ENCODE measurements at places on chromosomes 13 and 19.

DNA sequence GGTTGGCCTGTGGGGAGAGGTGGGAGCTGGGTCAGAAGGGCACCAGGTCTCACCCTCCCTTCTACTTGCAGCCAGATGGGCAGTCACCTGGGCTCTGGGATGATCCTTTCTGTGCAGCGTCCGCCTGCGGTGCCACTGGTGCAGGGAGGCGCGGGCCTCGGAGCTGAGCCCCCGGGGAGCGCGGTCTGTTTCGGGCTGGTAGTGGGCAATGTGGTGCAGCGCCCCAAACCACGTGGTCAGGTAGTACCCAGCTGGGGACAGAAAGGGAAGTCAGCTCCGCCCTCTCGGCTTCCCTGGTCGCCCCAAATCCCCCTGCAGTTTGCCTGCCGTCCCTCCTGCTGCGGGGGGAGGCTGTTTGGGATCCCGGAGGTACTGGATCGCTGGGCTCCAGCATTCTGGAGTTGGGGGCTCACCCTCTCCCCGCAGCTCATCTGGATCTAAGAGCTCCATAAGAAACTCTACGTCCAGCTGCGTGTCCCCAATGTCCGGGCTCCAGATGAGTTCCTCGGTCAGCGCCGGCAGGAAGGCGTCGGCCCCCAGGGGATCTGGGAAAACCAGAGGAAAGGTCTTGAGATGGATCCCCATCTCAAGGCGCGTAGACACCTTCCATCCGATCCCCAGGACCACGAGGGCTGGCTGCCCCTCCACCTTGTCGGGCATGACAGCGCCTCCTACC lies 8.8 kb downstream of the RINL start:
- no peak for DNase-seq

- DNase-seq, result no peak
Observed at GRCh38 chr19:16016226-16017137, 59.8 kb upstream of the TPM4 start.

GRCh38 chr13:26061947-26062346 lies 10.1 kb upstream of the SHISA2 start:
- no peak for DNase-seq

DNA sequence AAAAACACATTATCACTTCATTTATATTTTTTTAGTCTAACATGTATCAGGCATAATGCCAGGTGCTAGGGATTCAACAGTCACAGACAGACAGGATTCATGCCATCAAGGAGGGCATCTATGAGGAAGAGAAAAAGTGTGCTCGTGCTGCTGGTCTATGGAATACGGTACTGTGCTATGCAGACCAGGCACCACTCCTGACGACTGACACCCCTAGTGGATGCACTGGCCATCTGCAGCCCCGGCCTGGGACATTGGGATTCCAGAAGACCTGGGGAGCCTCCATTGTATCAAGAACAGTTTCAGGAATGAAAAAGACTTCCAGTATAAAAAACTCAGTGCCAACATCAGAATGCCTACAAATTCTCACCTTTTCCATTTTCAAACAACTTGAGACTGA lies 94.0 kb downstream of the KLF12 start:
- DNase-seq, result peak; percentile 19

DNA sequence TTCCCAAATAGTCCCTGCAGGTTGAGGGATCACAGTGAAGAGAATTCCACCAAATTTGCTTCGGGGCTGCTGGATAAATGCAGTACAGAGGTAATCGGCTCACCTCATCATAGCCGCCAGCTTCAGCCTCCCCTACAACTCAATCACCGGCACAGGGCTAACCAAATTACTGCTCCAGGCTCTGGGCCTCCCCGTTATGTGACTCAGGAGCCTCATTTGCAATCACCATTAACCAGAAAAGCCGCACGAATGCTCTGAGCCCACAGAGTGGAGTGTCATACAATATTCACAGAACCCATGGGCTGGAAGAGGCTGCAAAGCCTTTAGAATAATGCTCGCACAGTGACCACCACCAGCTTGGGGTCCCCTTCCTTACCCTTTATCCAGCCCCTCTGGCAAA lies 4.9 kb downstream of the SIAH3 start:
- DNase-seq, result no peak

DNA sequence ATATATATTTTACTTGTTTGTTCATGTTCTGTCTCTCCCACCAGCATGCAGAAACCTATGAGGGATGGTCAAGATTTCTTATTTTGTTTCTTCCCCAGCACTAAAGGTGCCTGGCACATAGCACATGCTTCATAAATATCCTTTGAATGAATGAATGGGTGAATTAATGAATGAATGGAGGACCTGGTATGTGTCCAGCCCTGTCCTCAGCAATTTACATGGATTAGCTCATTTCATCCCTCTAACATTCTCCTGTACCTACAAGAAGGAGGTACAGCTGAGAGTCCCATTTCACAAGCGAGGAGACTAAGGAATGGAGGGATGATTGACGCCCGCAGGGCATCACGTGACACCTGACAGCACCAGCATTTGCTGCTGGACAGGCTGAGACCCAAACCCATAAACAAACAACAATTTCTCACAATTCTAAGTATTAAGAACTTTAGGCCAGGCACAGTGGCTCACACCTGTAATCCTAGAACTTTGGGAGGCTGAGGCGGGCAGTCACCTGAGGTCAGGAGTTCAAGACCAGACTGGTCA lies 6.8 kb upstream of the BCAT2 start:
- no peak for DNase-seq

DNA sequence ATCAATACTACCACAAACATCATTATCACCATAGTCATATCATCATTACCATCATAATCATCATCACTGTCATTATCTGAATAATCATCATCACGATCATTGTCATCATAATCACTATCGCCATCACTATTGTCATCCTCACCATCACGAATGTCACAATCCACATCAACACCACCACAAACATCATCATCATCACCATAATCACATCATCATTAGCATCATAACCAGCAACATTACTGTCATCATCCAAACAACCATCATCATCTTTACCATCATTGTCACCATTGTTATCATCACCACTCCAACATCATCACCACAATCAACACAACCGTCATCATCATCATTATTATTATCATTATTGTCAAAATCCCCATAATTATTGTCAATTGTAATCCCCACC lies 61.2 kb downstream of the MBD3L1 start:
- no peak for DNase-seq

DNA sequence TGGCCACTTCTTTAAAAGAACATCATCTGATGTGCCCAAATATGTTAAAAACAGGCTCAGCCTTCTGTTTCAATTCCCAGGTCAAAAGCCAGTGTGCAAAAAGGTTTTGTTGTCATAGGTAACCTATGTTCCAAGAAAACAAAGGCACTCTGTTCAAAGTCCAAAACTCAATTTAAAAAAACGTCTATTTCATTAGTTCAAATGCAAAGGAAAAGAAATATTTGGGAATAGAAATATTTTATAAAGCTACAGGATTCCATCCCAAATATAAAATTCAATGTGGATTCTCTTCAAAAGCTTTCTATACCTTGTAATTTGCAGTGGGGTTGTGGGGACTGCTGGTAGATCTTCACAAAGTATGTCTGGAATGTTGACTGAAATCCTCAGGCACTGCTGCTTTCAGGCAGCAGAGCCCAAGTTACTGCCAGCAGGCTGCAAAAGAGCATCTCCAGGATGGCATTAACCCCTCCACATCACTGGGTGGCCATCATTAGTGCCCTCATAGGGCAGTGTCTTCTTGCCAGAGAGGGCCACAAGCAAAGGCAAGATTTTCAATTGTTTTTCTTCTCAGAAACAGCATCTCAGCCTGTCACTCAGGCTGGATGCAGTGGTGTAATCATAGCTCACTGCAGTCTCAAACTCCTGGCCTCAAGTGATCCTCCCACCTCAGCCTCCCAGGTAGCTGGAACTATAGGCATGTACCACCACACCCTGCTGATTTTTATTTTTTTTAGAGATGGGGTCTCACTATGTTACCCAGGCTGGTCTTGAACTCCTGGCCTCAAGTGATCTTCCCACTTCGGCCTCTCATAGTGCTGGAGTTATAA lies 22.8 kb upstream of the STK24 start:
- DNase-seq, result no peak

GRCh38 chr19:58181902-58182576 lies 822 bp upstream of the ZNF274 start:
- no peak for DNase-seq

DNA sequence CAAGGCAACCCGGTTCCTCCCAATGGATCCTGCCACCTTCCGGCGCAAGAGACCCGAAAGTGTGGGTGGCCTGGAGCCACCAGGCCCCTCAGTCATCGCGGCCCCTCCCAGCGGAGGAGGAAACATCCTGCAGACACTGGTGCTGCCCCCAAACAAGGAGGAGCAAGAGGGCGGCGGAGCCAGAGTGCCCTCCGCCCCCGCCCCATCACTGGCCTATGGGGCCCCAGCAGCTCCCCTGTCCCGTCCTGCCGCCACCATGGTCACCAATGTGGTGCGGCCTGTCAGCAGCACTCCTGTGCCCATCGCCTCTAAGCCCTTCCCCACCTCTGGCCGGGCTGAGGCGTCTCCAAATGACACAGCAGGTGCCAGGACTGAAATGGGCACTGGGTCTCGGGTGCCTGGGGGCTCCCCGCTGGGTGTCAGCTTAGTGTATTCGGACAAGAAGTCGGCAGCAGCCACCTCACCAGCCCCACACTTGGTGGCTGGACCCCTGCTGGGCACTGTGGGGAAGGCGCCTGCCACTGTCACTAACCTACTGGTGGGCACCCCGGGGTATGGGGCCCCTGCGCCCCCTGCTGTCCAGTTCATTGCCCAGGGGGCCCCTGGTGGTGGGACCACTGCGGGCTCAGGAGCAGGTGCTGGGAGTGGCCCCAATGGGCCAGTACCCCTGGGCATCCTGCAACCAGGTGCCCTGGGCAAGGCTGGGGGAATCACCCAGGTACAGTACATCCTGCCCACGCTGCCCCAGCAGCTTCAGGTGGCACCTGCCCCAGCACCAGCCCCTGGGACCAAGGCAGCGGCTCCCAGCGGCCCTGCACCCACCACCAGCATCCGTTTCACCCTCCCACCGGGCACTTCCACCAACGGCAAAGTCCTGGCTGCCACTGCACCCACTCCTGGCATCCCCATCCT lies 11.2 kb upstream of the PRR19 start:
- DNase-seq, result no peak

GRCh38 chr13:65597839-65598818 lies 1632.0 kb downstream of the PCDH9 start:
- DNase-seq, result no peak

DNA sequence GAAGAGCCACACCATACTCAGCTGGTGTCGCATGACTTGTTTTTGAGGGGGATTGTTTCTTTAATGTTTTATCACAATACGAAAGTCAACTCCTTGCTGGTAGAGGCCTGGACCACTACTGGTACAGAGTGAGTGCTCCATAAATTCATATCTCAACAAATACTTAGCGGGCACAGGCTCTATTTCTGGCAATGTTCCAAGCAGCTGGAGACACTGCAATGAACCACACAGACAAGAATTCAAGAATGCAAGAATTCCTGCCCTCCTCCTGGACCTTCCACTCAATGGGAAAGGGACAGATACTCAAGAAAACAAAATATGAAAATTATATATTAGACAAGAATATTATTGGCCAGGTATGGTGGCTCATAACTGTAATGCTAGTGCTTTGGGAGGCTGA lies 5.1 kb upstream of the FXYD5 start:
- no peak for DNase-seq
